ENCODE measurements at places on chromosomes 13 and 19. TPM values are rescaled to one million over a fixed set of nuclear protein-coding genes. Genes with fewer than 3 reads are reported as not detected.

DNA sequence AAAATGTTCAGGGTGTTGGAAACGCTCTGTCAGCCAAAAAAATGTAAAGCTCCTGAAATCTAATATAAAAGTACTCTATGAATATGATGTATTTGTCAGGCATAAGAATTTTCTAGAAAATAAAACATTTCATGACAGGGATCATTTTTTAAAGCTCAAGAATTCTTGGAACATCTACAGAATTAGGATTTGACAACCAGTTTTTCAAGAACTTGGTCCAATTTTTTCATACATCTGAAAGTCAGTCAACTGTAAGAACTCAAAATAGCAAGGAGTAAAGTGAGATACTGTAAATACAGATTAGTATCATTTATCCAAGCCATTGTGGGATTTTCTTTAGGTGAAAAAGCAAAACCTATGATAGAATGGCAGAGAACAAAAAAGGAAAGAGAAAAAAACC, 41.6 kb upstream of the CLDN10 start:
- DNase-seq, result no peak

DNA sequence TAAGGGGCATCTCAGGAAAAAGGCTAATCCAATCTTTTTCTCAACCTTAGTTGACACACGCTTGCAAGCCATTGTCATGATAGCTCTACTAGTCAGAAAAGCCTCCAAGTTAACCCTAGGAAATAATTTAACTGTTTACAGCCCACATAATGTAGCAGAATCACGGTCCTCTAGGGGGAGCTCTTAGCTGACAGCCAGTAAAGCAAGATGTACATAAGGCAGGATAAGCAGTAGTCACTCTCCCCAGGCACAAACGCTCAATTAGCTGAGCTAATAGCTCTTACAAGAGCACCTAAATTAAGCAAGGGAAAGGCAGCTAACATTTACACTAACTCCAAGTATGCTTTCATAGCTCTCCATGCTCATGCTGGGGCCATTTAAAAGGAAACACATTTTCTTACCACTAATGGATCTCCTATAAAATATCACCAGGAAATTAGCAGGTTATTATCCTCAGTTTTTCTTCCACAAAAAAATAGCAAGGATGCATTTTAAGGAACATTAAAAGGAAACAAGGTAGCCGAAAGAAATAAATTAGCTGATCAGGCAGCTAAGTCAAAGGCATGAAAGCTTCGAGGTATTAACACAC, 33.7 kb upstream of the ZSCAN5A start:
- DNase-seq, result peak; percentile 45

DNA sequence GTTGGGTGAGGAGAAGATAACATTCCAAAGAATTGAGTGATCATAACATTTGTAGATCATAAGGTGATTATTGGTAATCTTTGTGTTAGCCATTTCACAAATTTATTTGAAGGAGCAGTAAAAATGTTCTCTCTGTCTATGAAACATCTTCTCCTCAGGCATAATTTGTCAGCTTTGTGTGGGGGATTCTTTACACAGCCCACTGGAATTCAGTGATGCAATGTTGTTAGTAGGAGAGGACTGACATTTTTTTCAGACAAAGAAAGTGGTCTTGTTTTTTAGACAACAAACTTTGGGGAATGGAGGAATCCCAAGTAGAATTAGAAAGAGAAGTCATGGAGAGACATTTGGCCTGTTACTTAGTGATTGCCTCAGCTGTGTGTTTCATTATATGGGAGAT, 100.3 kb downstream of the ITGBL1 start:
- DNase-seq, result no peak

GRCh38 chr19:28401739-28402424, 811.1 kb downstream of the UQCRFS1 start:
- no peak for DNase-seq

- DNase-seq, result no peak
These were observed 22.2 kb upstream of the KLF5 start for GRCh38 chr13:73036566-73036965.

DNA sequence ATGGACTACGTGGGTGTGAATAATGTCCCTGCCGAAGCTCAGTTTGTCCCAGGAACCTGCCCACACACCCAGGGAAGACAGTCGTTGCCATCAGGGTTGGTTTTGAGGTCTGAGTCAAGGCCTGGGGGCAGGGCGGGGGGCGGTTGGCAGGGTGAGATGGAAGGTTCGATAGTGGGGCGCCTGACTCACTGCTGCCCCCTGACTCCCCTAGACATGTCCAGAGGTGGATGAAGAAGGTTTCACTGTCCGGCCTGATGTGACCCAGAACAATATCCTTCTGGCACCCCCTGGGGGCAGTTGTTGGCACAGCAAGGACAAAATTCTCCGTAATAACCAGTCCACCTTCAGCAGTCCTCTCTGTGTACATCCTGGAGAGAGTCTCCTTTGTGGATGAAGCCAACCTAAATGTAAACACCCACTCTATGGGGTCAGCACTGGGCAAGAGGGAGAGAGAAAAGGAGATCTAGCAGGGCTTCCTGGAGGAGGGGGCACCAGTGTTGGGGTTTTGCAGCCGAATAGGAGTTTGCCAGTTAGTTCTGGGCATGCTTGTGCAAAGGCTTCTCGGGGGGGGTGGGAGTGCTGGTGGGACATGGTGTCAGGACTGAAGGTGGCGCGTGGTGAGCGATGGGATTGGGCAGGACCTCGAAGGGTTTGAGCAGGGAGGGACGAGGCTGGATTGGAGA, 19.6 kb upstream of the B3GNT3 start:
- peak; percentile 59 for DNase-seq

GRCh38 chr13:95477187-95477586, 75.3 kb upstream of the CLDN10 start:
- DNase-seq, result no peak

GRCh38 chr13:50942630-50943311, 33.2 kb downstream of the RNASEH2B start:
- no peak for DNase-seq

- DNase-seq, result peak; percentile 18
These were observed 25.7 kb upstream of the TPTE2 start for GRCh38 chr13:19586904-19587634.

DNA sequence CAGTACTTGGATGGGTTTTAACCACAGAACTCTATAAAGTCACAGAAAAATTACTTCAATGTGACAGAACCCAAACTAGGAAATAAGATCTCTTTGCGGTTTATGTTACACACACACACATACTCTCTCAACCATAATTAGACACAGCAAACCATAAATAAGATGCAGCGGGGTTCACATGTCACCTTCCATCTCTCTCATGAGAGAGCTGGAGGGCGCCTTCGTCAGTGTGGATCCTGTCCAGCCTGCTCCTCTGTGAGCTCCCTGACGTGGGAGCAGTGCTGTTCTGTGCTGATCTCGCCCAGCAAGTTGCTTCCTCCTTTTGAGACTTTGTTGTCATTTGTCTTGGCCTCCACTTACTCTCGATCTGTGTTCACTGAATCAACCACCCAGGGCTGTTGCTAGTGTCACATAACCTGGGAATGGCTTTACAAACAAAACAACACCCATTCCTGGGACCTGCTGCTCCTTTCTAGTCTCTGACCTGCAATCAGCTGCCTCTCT, 204.9 kb upstream of the KL start:
- DNase-seq, result no peak

GRCh38 chr13:22061371-22061805, 390.5 kb downstream of the FGF9 start:
- DNase-seq, result no peak

The IZUMO2 gene
- not detected for total RNA-seq

The THSD8 gene
- total RNA-seq, result 0.23 TPM

The C19orf85 gene
- not detected for total RNA-seq

The PNMA8B gene
- 0.17 TPM for total RNA-seq

The PSPN gene
- 1.1 TPM for total RNA-seq

The TPTE2 gene
- not detected for total RNA-seq

The F10 gene
- total RNA-seq, result not detected
